Skeletal muscle cell (primary cell): ENCODE measurements at places on chromosomes 7 and 10.

DNA sequence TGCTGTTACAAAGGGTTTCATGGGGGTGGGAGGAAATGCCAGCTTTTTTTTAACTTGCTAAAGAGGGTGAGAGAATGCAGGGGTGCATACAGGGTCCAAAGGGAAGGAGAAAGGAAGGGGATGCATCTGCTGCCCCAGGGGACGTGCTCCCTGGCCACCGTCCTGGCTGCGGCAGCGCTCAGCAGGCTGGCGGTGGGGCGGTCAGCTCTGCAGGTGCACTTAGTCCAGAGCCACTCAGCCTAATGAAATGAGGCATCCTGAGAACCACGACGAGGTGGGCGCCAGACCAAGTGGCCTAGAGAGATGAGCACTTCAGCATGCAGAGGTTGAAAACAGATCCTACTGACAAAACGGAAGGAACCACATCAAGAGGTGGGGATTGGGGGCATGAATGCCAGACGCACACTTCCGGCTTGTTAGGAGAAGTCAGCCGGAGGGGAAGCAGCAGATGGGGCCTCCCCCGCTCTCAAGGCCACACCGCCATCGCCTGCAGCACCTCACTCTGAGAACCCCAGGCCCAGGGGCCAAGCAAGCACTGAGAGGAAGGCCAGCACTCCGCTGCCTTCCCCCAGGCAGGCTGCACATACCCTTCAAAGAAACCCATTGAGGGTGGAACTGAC lies 94.5 kb downstream of the MAD1L1 start:
- no peak for DNase-seq

GRCh38 chr10:132248455-132249225 lies 59.1 kb downstream of the STK32C start:
- no peak for DNase-seq

- DNase-seq, result no peak
These were observed at the start of gene STX1A for GRCh38 chr7:73718905-73719805. Gene STX1A, minus strand, starts transcription at chr7:73719669. Its CDS starts 38 bp downstream, at chr7:73719631.

- DNase-seq, result peak; percentile 91
These were observed 8.2 kb upstream of the STARD3NL start for GRCh38 chr7:38169847-38170246.

DNA sequence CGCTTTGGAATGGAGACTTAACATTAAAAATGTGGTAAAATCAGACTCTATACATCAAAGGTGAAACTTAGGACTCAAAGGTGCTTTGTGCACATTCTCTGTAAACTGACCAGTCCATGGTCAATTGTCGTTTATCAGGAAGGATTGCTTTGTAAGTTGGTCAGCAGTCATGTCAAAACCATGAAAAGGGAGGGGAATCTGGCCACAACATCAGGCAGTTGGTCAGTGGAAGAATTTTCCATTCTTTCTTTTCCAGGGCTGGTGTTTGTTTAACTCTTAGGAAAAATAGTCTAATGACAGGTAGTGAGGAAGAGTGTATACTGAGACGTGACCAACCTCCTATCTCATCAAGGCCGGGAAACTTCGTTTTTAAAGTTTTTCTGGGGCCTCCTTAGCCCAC lies 226.5 kb downstream of the ADK start:
- no peak for DNase-seq

GRCh38 chr7:155289949-155290501 lies 7.7 kb upstream of the INSIG1 start:
- no peak for DNase-seq

DNA sequence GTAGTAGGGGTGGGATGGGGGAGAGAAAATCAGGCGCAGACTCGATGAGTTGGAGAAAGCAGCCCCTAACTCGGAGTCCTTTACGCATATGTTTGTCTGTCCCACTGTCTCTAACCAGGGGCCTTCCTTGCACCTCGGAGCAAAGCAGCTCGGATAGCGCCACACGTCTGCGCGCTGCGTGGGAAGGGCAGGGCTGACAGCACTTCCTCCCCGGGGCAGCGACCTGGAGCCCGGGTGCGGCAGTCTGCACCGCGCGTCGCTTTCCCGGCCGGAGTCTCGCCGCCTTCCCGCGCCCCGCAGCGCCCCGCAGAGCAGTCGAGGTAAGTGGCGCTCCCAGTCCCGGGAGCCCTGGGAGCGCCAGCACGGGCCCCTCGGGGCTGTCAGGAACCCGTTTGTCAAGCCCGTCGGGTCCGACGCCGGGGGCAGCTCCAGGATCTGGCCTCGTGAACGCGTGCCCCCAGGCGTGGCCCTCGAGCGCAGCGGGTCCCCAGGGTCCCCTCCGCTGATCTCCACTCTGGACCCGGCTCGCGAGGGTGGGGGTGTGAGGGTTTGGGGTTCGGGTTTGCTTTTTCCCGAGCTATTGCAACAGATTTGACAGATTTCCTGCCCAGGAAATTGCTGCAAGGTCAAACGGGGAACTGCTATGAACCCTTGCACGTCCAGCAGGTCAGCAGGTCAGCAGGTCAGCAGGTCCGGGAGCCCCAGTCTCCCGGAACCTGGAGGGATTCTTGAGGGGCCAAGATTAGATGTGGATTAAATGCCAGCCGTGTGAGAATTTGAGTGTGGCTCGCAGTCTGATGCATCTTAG lies 597 bp downstream of the APBB1IP start:
- DNase-seq, result no peak

GRCh38 chr7:20095862-20096261 lies 121.3 kb downstream of the MACC1 start:
- no peak for DNase-seq

- DNase-seq, result no peak
These were observed 50.2 kb downstream of the COL17A1 start for GRCh38 chr10:104035194-104036068.

DNA sequence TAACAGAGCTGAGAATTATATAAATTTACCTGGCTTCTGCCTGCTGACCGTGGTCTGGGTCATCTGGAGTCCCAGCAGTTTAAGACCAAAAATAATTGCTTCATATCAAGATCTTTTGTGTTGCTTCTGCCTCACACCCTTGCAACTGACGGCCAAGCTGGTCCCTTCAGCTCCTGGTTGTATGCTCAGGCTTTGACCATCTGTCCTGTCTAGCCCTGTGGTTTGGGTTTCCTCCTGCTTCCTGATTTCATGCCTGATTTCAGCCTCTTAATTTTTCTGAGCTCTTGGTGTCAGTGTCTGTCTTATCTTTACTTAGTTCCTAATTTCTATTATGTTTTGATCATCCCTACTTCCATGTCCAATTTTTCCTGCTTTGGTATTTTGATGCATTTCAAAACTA lies 87.9 kb upstream of the PLXDC2 start:
- DNase-seq, result no peak

GRCh38 chr7:77351539-77352004 lies 64.6 kb downstream of the GSAP start:
- no peak for DNase-seq

- DNase-seq, result no peak
These were observed 119.9 kb downstream of the TFEC start for GRCh38 chr7:115910541-115911164.
